Activated B cell treated with CpG ODN at 0.5 μM for 24 hours (primary cell): ENCODE measurements at places on chromosomes 1 and 21.

DNA sequence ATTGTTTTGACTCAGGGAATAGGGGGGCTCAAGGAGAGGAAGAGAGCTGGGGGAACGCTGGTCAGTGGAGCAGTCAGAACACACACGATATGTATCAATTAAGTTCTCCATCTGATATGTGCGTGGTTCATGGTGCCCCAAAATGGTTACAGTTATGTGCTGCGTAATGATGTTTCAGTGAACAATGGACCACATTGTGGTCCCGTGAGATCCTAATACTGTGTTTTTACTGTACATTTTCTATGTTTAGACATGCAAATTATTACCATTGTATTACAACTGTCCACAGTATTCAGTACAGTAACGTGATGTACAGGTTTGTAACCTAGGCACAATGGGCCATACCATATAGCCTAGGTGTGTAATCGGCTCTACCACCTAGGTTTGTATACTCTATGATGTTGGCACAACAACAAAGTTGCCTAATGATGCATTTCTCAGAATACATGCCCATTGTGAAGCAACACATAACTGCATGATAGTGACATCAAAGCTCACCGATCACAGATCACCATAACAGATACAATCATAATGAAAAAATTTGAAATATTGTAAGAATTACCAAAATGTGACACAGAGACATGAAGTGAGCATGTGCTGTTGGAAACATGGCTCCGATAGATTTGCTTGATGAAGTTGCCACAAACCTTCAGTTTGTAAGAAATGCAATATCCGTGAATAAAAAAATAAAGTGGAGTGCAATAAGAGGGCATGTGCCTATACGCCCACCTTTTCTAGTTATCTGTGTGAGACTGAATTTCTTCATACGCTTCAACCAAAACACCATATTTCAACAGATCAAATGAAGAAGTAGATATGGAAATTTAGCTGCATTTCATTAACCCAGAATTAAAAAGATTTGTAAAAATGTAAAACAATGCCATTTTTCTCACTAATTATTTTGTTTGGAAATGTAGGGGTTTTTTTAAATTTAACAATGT, 14.8 kb upstream of the TMEM54 start:
- no peak for DNase-seq

- no peak for DNase-seq
These were observed 355.8 kb downstream of the GPATCH2 start for GRCh38 chr1:217274927-217275654.

DNA sequence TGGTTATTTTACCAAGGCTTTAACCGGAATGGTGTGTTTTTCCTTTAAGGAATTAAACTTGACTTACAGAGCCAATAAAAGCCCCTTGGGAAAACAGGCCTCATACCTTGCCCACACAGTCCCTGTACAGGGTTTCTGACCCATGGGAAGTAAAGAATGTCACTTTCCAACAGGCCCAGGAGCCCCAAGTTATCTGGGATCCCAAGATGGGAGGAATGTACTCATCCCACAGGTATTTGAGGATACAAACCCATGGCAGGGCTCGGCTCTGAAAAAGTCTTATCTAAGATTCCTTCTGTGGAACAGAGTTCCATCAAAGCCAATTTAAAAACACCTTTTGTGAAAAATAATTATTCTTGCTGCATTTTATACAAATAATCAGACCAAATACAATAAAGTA, 15.3 kb upstream of the COX20 start:
- DNase-seq: no peak

DNA sequence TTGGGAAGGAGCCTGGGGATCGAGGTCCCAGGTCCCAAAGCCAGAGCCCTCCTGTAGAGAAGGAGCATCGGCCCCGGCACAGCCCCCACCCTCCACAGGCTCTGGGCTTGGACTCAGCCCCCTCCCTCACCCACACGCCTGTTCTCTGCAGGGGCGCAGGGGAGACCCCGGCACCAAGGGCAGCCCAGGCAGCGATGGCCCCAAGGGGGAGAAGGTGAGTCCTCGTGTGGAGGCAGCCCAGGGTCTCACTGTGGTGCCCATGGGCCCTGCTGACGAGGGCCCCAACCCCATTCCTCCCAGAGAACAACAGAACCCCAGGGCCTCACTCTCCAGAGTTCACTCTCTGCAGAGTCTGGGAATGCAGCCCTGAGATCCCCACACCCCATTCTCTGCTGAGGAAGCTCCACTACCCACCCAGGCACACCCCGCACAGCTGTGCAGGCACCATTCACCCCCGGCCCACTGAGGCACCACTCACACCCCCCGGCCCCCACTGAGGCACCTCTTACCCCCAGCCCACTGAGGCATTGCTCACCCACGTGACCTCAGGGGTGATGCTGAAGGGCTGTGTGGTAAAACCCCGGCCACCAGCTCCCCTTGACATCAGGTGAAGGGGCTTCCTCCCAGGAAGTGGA, 21.8 kb downstream of the COL6A2 start:
- DNase-seq: no peak

GRCh38 chr1:8448911-8449661, 131.2 kb downstream of the SLC45A1 start:
- no peak for DNase-seq

DNA sequence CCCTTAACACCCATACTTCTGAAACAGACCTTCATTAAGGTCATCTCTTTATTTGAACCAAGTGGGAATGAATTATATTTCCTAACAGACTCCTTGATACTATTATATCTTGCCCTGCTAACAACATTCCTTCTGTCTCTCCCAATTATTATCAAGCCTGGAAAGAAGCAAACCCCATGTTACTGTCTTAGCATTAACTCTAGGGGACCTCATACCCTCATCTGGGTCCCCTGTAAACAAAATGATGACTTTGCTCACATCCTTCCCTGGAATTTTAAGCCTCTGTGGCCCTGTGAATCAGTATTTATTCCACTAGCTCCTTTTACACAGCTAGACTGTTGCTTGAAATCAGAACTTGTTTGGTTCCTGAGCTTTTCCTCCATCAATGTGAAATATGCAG, 38.3 kb upstream of the BCL10 start:
- DNase-seq: no peak

DNA sequence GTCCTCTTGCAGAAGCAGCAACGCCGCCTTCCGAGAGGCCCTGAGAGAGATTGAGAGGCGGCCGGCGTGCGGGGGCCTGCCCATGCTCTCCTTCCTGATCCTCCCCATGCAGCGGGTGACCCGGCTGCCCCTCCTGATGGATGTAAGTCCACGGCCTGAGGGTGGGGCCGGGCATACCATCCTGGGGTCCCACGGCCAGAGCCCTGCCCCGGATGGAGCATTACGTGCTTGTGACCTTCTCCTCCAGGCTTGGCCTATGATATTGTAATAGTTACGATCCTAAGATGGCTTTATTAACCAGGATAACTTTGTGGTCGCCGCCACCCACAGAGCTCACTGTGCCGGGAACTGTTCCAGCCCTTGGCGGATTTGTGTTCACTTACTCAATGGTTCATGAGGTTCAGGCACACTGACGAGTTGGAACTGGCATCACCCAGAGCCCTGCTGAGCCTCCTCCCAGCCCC, 18.9 kb downstream of the ARHGEF16 start:
- DNase-seq: no peak

DNA sequence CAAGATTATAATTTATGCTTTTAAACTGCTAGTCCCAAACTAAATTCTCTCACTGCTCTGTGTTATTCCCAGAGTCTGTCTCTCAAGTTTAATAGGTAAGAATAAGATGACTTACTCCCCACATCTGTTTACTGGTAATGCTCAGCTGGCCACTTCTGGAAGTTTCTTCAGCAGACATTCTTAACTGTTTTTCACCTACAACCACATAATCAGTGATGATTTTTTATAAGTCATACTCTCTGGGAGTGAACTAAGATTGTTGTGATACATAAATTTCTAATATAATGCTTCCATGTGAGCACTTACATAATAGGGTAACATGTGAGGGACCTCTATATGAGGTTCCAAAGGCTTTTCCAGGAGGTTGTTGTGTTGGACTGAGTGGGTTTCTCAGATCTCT, 8.7 kb downstream of the SLAMF7 start:
- no peak for DNase-seq

- DNase-seq: no peak
These were observed 78.2 kb upstream of the COA6 start for GRCh38 chr1:234295068-234295467.

DNA sequence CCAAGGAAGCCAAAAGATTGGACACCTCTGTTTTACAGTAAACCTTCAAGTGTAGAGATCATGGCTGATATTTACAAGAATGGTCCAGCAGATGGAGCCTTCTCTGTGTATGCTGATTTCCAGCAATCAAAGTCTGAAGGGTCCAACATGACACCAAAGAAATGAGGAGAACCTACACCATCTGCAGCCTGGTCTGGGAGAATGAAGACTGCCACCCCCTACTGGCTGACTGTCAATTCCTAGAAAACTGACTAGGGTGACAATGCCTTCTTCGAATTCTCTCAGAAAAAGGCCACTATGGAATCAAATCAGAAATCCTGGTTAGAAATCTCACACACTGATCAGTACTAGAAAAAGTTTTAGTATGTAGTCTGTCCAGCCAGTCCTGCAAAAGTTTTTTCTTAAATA, 83.3 kb downstream of the CDC42BPA start:
- no peak for DNase-seq

- no peak for DNase-seq
These were observed 158.9 kb upstream of the COL11A1 start for GRCh38 chr1:103267266-103267665.

DNA sequence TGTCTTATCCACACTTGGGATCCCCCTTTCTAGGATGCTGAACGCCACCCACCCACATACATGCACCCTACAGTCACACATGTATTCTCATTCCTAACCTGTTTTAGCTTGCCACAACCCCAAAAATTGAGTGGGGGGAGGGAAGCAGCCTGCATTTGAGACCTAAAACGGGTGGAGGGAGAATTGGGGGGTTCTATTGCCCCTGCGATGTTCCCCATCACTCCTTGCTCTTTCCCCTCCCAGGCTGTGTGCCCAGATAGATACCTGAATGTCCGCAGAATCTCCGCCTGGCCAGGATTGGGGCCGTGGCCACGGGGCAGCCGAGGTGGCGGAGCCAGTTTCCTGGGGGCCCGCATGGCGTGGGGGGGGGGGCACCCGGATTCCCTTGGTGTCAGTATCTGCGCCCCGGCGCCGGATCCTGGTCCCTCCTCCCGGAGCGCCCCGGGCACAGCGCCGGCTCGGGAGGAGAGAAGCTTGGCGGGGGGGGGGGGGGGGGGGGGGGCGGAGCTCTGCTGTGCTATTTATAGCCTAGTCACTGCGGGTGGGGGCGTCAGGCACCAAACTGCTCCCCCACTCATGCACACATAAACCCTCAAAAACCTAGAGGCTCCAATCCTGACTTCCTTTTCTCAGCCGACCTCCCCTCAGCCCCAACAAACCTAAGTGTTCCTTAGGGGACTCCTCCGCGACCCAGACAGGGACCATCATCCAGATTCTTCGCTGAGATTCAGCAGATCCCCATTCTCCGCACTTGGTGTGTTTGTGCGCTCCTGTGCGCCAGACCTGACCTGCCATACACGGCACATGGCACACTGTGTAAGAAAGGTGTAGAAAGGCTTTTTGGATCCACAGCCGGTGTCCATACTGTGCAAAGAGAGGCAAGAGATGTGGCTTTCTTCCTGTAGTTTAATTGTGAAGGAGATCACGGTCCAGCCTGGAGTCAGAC, 1.9 kb downstream of the ANKRD34A start:
- peak; percentile 30 for DNase-seq

DNA sequence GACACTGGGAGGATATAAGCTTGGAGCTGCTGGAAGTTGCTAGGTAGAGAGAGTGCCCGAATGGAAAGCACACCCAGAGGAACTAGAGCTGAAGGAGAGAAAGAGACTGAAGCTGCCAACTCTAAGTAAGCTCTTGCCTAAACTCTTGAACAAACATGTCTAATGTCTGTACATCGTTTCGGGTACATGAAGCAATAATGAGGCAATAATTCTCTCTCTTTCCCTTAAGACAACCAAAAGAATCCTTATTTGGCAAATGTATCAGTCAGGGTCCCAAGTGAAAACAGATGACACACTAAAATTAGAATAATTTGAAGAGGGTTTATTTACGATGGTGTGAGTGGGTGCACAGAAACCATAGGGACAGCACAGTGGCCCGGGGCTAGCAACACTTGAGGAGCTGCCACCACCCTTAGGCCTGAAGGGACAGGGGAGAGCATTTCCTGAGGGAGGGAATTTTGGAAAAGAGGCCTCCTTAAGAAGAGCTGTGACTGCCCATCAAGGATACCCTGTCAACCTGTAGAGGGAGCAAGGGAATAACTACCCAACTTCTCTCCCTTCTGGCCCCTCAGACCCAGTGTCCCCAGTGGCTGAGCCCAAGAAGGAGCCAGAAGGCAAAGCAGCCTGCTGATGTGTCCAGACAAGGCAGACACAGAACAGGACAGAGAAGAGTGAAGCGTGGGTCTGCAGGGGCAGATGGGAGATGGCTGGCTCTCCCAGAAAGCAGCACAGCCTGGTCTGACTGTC, 36.1 kb upstream of the KHDRBS1 start:
- DNase-seq: no peak

- DNase-seq: no peak
These were observed 33.3 kb downstream of the FOXD2 start for GRCh38 chr1:47471163-47471562.

DNA sequence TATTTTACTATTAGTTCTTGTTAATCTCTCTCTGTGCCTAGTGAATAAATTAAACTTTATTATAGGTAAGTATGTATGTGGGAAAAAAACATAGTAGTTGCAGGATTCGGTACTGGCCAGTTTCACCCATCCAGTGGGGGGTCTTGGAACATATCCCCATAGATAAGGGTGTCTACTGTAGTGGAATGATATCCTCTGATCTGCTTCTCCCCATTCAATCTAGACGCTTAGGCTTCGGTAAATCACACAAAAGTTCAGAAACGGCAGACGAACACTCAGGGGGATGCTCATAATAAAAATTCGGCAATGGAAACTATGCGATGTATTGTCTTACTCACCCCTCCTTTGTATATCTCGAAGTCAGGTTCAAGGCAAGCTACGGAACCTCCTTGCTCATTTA, 232.9 kb upstream of the COA6 start:
- DNase-seq: no peak

DNA sequence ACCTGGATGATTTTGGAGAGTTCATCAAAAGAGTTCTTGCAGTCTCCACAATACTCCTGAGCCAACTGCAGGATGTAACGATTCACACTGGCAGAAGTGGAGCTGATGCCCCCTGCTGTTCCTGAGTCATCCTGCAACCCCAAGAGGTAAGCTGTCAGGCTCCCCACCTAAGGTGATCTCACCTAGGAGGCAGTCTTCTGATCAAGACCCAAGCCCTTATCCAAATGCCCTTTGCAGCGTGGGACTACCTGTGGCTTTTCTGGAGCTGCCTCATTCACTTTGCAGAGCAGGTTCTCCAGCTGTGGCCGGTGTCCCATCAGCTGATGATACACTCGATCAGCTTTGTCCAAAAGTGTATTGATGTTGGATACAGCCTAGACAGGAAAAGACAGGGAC, 96.4 kb downstream of the UBR4 start:
- no peak for DNase-seq

DNA sequence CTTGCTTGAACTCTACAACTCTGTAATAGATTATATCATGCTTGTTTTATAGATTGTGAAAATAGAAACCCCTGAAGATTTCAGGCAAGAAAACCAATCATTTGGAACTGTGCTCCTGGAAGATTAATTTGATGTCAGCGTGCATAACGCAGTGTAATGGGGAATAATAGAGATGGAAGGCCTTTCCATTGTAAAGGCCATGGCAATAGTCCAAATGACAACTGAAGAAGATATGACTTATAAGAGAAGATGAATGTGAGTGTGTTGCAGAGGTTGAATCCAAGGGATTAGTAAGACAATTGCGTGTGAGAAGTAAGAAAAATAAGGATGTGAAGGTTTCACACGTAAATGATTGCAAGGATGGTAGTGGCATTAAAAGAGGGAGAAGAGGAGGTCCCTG, 285.0 kb downstream of the DUSP10 start:
- no peak for DNase-seq

- no peak for DNase-seq
These were observed 597.2 kb upstream of the BRINP3 start for GRCh38 chr1:191074881-191075280.
